ENCODE measurements at places on chromosomes 2 and 18.

- DNase-seq = no peak
Observed at GRCh38 chr2:39487398-39488250, 50.5 kb upstream of the MAP4K3 start.

DNA sequence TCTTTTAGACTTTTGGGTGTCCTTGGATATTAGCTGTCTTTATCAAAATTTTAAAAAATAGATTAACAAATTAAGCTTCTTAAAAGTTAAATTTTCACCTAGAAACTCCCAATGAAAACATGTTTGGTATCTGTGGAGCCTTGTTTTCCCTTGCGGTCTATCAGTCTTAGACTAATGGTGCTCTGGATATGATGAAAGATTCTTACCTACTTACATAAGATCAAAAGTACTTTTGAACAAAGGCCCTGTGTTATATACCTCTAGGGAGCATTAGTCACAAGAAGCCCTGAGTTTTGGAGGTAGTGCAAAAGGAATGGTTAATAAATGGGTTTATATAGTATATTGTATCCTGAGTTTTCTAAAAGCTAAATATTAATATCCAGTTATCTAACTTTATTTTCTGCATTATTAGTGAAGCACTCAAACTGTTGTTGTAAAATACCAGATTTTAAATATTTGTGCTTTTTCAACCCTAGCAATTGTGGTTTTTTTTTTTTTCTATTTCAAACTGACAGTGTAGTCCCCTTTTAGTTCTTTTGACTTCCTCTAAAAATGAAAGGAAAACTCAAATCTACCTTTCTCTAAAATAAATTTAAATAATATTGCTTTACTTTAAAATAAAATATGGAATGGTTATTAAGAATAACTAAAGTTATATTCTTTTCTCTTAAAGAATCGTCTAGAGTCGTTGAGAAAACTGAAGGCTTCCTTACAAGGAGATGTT, 18.1 kb downstream of the NDC80 start:
- no peak for DNase-seq

DNA sequence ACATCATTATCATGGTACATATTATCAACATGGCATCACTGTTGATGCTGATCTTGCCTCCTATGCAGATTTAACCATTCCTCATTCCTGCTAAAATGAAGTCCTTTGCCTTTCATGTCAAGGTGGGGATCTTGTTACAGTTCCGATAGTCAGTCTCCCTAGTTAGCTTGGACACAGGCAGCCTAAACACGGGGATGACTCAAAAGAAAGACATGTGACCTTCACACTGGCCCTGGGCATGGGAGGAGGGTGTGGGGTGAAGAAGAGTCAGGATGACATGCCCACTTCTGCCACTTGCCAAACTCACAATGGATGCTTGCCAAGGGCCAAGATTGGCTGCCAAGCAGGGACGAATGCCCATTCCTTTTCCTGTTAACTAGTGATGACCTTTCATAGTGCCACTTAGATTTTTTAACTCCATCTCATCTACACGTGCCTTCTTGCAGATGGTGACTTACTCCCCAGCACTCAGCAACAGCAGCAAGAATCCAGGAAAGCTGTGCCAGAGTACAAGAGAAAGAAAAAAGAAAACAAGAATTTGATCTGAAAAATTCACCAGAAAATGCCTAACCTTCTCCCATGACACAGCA, 13.9 kb upstream of the SLC1A4 start:
- DNase-seq = no peak

- peak; percentile 45 for DNase-seq
Observed at GRCh38 chr18:48676756-48677368, 138.0 kb downstream of the CTIF start.

DNA sequence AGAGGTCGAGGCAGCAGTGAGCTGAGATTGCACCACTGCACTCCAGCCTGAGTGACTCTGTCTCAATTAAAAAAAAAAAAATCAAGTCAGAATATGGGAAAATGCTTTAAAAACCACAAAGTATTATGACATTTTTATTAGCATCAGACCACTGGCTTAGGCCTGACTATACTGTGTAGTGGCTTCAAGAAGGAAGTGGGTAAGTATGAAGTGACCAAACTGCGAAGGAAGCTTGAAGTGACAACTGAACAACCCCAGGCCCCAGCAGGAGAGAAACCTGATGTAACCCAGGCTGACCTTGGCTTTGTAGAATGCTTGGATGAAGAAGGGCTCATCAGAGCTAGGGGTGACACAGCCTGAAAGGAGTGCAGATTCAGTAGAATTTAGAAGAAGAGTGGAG, 21.4 kb upstream of the HAAO start:
- DNase-seq = no peak

GRCh38 chr2:199443589-199444130, 14.1 kb downstream of the SATB2 start:
- DNase-seq = no peak

GRCh38 chr2:7450188-7450832, 533.1 kb downstream of the RNF144A start:
- DNase-seq = no peak

- DNase-seq = no peak
Observed at GRCh38 chr2:95268211-95269035, 5.8 kb upstream of the PROM2 start.

GRCh38 chr18:48836231-48836805, 114.4 kb downstream of the SMAD7 start:
- DNase-seq = no peak

- DNase-seq = no peak
Observed at GRCh38 chr2:110772383-110772755, 40.0 kb downstream of the ACOXL start.

- DNase-seq = no peak
Observed at GRCh38 chr2:2524348-2524941, 193.4 kb upstream of the MYT1L start.

- DNase-seq = no peak
Observed at GRCh38 chr2:45725731-45726130, 74.3 kb downstream of the PRKCE start.

- DNase-seq = no peak
Observed at GRCh38 chr2:111668274-111668616, 215.7 kb downstream of the ANAPC1 start.

DNA sequence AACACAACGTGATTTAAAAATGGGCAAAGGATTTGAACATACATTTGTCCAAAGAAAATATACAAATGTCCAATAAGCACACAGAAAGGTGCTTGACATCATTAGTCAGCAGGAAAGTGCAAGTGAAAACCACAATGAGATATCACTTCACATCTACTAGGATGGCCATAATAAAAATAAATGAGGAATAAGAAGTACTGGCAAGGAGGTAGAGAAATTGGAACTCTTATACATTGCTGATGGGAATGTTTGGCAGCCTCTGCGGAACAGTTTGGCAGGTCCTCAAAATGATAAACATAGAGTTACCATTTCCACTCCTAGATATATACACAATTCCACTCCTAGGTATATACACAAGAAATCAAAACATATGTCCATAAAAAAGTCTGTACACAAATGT, 51.0 kb upstream of the PGAP1 start:
- no peak for DNase-seq

DNA sequence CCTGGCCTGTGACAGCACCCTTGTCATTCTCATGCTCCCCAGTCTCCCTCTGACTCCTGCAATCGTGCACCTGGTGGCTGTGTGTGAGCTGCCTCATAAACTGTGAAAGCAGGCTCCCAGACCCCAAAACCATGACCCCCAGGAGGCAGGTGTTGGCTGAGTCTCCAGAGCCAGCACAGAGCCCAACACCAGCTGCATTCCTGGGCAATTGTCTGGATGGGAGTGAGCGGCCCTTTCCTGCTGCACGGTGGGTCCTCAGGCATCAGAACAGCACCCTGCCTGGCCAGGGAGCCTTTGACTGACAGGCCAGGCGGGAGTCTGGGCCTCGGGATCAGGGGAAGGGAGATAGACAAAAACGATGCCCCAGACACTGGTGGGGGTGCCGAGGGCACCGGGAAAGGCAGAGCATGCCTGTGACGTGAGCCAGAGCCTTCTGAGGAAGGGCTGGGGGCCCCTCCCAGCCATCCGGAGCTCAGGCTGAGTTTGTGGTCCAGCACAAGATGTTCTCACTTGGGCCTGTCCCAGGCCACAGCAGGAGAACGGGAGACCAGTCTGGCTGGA, 135.1 kb upstream of the GPC1 start:
- DNase-seq = peak; percentile 35

- no peak for DNase-seq
Observed at GRCh38 chr2:217849154-217849975, 153.4 kb downstream of the TNS1 start.

DNA sequence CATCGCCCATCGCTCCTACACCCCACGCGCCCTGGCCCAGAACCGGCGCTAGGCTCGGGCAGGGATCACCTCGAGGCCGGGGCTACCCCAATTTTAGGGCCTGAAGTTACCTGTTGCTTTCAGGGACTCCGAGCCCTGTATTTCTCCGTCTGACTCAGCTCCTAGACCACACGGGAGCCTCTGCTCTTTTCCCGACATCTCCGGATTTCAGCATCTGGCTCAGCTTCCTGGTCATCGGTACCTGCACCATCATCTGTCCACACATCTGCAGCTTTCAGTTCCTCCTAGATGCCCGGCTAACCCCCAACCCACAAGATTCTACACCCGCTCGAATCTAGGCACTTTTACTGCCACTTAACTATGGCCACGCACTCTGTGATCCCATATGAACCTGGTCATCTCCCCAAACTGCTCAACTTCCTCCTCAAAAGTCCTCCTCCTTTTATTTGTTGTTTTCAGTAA, 12.1 kb upstream of the HMSD start:
- no peak for DNase-seq

- no peak for DNase-seq
Observed at GRCh38 chr2:149068996-149069888, 30.7 kb downstream of the LYPD6B start.

DNA sequence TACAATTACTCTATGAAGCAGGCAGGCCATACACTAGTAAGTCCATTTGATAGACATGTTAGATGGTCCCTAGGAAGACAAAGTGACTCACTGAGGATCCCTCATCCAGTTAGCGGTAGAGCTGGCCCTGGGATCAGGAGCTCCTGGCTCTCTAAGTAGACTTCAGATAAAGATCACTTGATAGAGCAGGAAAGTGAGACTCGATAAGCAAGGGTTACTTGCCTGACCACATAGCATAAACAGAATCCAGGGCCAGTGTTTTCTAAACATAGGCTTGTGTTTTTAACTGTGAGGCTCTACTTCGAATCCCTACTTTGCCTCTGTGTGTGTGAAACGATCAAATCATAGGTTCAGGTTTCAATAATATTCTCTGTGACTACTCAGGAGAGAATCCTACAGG, 355.2 kb upstream of the TRIB2 start:
- no peak for DNase-seq

DNA sequence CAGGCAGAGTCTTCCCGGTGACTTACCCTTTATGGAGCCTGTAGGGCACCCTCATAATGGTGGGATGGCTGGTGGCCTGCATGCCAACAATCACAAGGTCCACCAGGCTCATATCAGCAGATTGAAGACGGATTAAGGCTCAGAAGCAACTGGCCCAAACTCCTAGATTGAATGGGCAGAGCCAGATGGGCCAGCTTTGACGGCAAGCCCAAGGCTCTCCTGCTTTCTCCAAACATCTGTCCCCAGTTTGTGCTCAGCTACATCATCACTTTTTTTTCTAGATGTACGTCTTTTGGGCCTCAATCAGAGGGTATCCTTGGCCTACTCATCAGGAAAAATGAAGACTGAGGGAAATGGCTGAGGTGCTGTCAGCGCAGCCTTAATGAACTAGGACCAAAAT, 114.6 kb downstream of the VIT start:
- no peak for DNase-seq

GRCh38 chr2:97656129-97656755, 7.6 kb downstream of the ACTR1B start:
- no peak for DNase-seq

DNA sequence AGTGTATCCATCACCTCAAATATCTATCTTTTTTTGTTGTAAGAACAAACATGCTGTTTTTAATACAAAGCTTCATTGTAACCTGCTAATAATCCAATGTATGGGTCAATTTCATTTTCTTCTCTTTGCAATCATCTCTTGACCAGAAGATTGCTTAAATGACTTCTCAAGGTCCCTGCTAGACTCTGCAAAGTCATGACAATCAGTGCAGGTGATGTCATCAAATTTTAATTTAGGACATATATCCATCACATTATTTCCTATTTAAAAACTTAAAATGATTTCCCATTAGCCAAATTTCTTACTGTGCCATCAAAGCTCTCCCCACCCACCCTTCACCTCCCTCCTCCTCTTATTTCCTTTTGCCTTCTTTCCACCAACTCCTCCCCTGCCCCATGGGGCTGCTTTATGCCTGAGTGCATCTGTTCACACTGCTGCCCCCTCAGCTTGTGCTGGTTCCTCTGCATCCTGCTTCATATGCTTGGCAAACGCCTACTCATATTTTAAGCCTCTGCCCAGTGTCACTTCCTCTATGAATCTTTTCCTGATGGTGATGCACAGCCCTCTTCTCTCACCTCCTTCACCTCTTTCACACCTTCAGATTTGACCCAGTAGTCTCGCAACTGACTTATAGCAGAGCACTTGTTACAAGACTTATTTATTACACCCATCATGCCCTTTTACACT, 20.3 kb downstream of the PLEK start:
- no peak for DNase-seq

GRCh38 chr18:44841752-44842587, 161.3 kb downstream of the SETBP1 start:
- no peak for DNase-seq

DNA sequence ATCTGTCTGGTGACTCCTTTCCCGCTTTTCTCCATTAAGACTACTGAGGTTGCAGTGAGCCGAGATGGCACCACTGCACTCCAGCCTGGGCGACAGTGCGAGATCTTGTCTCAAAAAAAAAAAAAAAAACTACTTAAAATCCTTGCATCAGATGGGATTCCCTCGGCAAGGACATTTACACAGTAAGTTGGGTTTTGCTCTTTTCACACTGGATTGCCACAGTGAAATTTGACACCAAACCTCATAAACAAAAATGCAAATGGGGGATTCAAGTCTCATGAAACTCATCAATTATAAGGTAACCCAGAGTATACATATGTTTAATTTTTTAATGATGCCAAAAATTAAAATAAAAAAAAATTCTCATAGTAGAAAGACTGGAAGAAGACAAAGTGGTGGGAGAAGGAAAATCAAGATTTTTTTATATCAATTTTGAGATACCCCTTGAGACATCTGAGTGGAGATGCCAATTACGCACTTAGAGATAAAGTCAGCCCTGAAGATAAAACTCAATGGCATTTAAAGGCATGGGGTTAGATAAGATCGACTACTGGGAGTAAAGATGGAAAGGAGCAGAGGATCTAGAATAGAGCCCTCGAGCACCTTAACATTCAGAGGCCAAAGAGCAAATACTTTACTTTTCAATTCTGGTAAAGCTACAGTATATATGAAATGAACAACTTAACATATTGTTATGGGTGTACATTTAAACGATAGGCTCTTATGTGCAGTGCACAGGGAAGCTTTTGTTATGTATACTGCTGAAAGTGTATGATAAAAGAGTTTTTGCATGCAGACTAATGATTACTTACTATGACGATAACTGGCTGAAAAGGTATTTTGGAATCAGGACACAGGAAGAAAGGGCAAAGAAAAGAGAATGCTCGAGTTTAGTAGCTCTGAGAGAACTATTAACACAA, 37.6 kb downstream of the CHMP3 start:
- DNase-seq = no peak
